ENCODE measurements at places on chromosomes 5 and 9.

GRCh38 chr9:117278471-117279035 is 136.3 kb downstream of the ASTN2 start:
- no peak overlapping the region for H3K4me3 ChIP-seq
- H3K27me3 ChIP-seq, result no peaks in the 10 kb centered on the region
- no peaks in the 10 kb centered on the region for H3K36me3 ChIP-seq
- no peak for DNase-seq
- H3K4me1 ChIP-seq, result no peaks in the 10 kb centered on the region

GRCh38 chr9:78121488-78121887 is 89.9 kb upstream of the GNAQ start:
- H3K27ac ChIP-seq, result no peak overlapping the region
- peaks cover 2% of the 10 kb centered on the region for H3K36me3 ChIP-seq
- H3K4me1 ChIP-seq, result peaks cover 27% of the 10 kb centered on the region

GRCh38 chr9:25678147-25678666 is at the start of gene TUSC1:
Gene TUSC1, minus strand, starts transcription at chr9:25678444. Its CDS starts 132 bp downstream, at chr9:25678312.
- no peak within 1 kb of the TSS for H3K27ac ChIP-seq
- H3K4me3 ChIP-seq, result peak within 1 kb of the TSS; percentile 23
- no peaks in the 10 kb centered on the region for H3K27me3 ChIP-seq
- H3K36me3 ChIP-seq, result no peaks in the 10 kb centered on the region

- peaks cover 25% of the 10 kb centered on the region for H3K4me1 ChIP-seq
- no peak overlapping the region for H3K27ac ChIP-seq
- peaks cover 2% of the 10 kb centered on the region for H3K36me3 ChIP-seq
- DNase-seq, result no peak
- H3K4me3 ChIP-seq, result peak overlapping the region; percentile 76
Measured at GRCh38 chr9:111483439-111483857, 735 bp downstream of the ECPAS start.

DNA sequence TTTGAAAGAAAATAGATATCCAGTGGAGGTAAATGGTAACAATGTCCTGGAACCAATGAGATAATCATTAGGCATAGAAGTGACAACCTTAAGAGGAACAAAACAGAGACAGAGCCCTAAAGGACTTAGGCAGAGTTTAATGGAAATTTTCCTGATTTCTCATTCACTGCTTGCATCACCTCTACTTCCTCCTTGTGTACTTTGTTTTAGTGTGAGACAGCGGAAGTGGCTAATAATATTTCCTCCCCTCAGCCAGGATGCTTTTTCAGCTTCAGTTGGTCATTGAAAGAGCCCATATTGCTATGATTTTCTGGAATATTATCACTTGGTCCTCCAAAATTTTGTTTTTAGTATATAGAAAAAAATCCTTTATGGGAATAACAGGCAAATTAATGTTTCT is 153.4 kb upstream of the MPDZ start:
- H3K27ac ChIP-seq, result no peak overlapping the region
- no peaks in the 10 kb centered on the region for H3K4me1 ChIP-seq
- no peaks in the 10 kb centered on the region for H3K27me3 ChIP-seq

- H3K27me3 ChIP-seq, result no peaks in the 10 kb centered on the region
- no peaks in the 10 kb centered on the region for H3K36me3 ChIP-seq
- H3K4me3 ChIP-seq, result no peak overlapping the region
- no peaks in the 10 kb centered on the region for H3K4me1 ChIP-seq
Measured at GRCh38 chr5:128881502-128882018, 83.7 kb upstream of the SLC27A6 start.

- H3K36me3 ChIP-seq, result peaks cover 3% of the 10 kb centered on the region
- H3K4me3 ChIP-seq, result no peak overlapping the region
- no peak overlapping the region for H3K27ac ChIP-seq
- no peak for DNase-seq
- peaks cover 14% of the 10 kb centered on the region for H3K4me1 ChIP-seq
Measured at GRCh38 chr9:109972026-109972882, 192.3 kb downstream of the PALM2AKAP2 start.

Measured in central memory CD8-positive, alpha-beta T cell (primary cell).